ENCODE measurements at places on chromosomes 6 and 20.

- DNase-seq = no peak
These were observed 27.1 kb downstream of the AGPAT4 start for GRCh38 chr6:161246725-161247124.

DNA sequence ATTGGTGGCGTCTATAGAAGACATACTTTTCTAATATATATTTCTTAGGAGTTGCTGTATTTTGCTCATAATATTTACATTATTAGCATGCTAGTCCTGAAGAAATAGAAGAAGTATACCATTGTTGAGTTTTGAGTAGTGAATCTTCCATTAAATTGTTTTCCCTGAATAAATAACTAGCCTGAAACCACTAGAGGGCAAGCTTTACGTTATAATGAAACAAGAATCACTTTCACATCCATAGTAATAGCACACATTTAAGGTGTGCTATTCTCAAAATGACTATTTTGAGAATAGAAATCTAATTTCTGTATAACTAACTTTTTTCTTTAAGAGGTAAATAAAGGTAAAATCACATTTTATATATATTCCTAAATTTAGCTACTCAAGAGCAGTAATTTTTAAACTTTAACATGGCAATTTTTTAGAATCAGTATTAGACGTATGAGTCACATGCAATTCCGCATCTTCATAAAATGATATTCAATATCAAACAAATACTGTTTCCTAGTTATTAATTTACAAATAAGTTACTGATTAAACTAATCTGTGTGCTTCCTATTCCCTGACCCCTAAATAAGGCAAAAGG is 213.2 kb upstream of the MANEA start:
- DNase-seq = no peak

DNA sequence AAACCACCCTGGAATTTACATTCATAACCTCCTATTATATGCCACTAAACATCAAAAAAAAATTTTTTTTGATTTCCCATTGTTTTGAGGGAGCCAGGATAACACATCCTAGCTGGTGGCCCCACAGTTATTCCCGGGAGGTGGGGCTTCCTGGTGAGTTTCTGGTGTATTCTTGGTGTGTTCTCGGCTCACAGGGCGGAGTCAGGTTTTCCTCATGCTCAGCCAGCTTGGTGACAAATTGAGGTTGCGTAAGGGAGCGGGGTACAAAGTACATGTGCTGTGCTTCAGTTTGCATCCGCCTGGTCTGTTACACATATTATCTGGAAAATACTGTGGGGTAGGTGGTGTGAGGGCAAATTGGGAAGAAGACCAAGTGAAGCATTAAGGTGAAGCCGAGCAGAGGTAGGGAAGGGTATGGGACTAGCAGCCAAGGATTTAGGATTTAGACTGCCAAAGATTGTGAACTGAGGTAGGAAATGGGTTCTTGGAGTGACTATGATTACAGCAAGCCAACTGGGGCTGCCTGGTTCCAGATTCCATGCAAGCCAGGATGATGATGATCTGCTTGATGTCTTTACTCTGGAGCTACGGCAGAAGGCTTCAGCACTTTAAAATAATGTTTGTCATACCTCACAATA is 46.2 kb upstream of the EEF1A1 start:
- DNase-seq = no peak

DNA sequence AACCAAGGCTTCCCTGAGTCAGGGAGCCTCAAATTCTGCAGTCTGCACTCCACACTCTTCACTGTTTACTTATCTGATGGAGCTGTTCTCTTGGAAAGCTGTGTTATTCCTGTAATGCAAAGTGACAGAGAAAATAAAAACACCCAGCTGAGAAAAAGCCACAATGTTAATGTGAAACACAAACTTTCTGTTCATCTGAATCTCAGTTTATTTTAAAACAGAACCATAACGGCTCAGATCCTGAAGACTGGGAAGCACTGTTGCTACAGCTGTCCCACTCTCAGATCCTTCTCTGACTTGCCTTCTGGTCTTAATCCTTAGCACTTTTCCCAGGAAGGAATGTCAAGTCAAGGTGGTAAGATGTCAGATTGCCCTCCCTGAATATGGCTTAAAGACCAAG is 736.6 kb downstream of the DHX35 start:
- no peak for DNase-seq

- no peak for DNase-seq
These were observed 141.3 kb downstream of the PXDC1 start for GRCh38 chr6:3610206-3610605.

GRCh38 chr6:26350858-26351543 is 14.0 kb upstream of the BTN3A2 start:
- DNase-seq = no peak

GRCh38 chr6:82906951-82907350 is 158.7 kb downstream of the UBE3D start:
- no peak for DNase-seq

GRCh38 chr6:43007126-43007525 is 6.6 kb downstream of the MEA1 start:
- DNase-seq = no peak

DNA sequence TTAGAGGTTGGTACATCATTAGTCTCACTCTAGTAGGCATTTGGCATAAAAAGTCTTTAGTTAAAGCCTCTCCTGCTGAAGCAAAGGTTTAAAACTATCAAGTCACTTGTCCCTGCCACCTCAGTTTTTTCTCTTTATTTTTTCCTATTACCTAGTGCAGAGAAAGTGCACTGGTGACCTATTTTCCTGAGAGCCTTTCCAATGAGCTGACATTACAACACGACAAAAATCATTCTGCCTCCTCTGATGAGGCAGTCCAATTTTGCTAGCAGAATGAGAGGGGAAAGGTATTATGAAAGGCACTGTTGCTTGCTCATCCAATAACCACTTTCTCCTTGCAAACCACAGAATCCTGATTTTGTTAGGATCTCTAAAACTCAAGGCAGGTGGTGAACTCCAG is 73.3 kb upstream of the SGK1 start:
- DNase-seq = no peak

GRCh38 chr20:63942250-63942951 is 13.8 kb downstream of the UCKL1 start:
- no peak for DNase-seq

DNA sequence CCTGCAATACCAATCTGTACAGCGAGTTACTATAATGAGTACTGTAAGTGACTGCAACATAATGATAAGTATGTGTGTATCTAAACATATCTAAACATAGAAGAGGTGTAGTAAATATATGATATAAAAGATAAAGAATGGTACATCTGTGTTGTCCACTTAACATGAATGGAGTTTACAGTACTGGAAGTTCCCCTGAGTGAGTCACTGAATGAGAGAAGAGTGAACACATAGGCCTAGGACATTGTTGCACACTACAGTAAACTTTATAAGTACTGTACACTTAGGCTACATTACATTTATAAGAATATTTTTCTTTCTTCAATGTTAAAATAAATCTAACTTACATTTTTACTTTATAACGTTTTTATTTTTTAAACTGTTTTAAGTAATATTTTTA is 380.4 kb downstream of the MMUT start:
- DNase-seq = no peak

DNA sequence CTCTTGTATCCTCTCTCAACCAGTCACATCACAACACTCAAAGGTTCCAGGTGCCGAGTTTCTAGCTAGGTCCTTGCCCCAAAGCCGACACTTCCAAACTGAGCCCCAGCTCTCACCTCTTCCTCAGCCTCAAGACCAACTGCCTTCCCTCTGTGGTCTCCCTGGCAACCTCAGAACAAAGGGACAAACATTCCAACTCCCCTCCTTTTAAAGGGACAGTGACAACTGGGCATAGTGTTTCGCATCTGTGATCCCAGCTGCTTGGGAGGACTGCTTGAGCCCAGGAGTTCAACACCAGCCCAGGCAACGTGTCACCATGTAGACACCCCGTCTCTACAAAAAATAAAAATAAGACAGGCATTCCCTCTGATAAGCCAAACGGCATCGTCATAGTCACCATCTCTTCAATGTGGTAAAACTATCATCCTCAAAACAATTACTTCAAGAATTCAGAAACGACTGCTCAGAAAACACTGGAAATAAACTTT is 11.3 kb downstream of the DIDO1 start:
- no peak for DNase-seq
